ENCODE measurements at places on chromosomes 6 and 20.

- DNase-seq: no peak
Observed at GRCh38 chr20:64244281-64244805, 11.2 kb upstream of the PCMTD2 start.

GRCh38 chr6:152503546-152503945 lies 133.6 kb downstream of the SYNE1 start:
- DNase-seq: no peak

- peak; percentile 50 for DNase-seq
Observed at GRCh38 chr20:50467718-50468356, 42.3 kb upstream of the PTPN1 start.

GRCh38 chr20:32327087-32327681 lies 30.9 kb upstream of the ASXL1 start:
- no peak for DNase-seq

GRCh38 chr20:533526-533925 lies 10.1 kb downstream of the CSNK2A1 start:
- DNase-seq: no peak

GRCh38 chr6:143842461-143842901 lies 657 bp upstream of the LTV1 start:
- DNase-seq: no peak

DNA sequence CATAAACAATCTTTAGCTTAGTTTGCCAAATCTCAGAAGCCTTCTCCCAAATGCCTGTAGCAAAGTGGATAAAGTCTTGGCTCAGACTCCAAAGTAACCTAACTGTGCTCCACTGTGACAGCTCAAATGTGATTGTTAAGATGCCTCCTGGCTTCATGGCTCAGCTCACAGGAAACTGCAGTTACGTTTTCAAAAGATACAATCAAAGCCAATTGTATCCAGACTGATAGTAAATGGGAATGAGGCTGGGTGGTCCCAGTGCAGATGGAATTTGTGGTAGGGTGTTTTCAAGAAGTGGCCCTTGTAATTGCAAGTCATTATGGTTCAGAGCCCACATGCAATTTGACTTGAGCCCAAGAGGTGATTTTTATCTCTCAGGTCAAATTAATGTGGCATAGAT lies 151.2 kb upstream of the TAB2 start:
- DNase-seq: no peak

DNA sequence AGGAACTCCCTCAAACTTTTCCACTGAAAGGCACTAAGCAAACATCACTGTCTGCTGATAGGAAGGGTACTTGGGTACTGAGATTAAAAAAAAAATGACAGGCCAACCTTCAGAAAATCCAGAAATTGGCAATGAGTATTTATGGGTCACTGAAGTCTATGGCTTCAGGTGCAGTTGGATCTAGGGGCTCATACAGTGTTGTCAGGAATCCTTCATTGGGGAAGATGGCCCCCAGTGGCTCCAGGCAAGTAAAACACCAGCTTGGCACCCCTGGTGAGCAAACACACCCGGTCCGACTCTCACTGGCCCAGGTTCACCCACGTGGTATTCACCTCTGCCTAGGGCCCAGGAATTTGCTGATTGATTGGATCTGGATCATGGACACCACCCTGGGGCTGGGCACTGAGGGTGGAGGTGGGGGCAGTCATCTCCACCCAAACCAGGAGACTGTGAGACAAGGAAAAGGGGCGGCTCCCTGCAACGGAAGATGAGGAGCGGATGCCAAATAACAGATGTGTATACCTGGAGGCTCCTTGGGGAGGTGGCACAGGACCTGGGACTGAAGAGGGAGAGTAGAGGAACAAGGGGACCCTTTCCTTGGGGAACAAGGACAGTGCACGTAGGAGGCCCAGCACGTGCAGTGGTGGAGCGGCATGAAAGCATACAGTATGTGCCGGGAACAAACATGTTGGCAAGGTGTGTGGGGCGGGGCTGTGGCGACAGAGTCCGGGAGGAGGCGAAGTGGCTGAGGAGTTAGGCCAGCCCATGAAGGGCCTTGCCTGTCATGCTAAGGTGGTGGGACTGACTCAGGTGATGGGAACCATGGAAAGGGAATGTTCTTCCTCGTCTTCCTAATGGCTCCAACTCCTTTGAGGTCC lies 4.7 kb downstream of the SLC2A10 start:
- no peak for DNase-seq

DNA sequence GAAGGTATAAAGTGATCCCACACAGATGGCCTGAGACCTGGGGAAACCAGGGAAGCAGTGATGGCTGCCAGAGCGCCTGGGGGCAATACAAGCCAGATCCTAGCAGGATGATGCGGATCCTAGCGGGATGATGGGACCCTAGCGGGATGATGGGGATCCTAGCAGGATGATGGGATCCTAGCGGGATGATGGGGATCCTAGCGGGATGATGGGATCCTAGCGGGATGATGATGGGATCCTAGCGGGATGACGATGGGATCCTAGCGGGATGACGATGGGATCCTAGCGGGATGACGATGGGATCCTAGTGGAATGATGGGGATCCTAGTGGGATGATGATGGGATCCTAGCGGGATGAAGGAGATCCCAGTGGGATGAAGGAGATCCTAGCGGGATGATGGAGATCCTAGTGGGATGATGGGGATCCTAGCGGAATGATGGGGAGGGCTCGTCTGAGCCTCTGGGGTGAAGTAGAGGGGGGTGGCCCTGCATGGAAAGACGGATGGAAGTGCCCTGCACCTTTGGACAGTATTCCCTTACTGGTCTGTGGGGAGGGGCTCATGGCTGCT lies 44.2 kb upstream of the CDH22 start:
- no peak for DNase-seq

Data from CD4-positive, alpha-beta T cell treated with Interleukin-1 beta for 1 hour (primary cell).